Nucleus accumbens (tissue), 56 donors: ENCODE measurements at places on chromosomes 2 and 18.

GRCh38 chr18:902229-902628 is 2.4 kb upstream of the ADCYAP1 start:
- DNase-seq, result no peak

- DNase-seq, result no peak
Observed at GRCh38 chr2:183195998-183196409, 71.8 kb downstream of the NUP35 start.

DNA sequence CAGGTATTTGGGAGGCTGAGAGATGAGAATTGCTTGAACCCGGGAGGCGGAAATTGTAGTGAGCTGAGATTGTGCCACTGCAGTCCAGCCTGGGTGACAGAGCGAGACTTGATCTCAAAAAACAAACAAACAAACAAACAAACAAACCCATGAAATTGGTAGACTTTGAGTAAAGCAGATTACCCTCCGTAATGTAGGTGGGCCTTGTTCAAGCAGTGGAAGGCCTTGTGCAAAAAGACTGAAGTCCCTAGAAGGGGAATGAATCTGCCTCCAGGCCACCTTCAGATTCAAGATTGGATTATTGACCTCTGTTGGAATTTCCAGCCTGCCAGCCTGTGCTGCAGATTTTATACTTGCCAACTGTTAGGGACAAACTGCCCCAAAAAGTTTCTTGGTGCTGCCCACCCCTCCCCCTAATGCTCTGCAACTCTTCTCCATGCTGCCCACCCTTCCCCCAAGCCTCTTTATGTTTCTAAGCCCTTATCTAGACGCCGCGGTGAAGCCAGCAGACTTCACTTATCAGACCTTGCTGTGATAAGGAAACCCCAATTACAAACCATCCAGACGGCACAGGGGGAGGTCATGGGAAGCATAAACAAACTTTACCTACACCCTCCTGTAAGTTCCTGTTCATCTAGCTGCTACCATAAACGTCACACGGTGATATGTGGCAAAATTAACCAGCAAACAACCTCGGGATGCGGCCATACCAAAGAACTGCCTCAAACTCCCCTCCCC is 17.0 kb downstream of the CYP27A1 start:
- no peak for DNase-seq

- DNase-seq, result no peak
Observed at GRCh38 chr2:154945984-154946383, 247.5 kb downstream of the KCNJ3 start.

GRCh38 chr18:58364876-58365528 is 263.9 kb downstream of the ALPK2 start:
- no peak for DNase-seq

- DNase-seq, result no peak
Observed at GRCh38 chr2:181846399-181847197, 44.9 kb upstream of the ITPRID2 start.

GRCh38 chr2:73897934-73898333 is 5.1 kb downstream of the ACTG2 start:
- no peak for DNase-seq

GRCh38 chr2:212078103-212078502 is 460.5 kb downstream of the ERBB4 start:
- no peak for DNase-seq

GRCh38 chr2:239148495-239149200 is 252.2 kb downstream of the HDAC4 start:
- DNase-seq, result no peak

DNA sequence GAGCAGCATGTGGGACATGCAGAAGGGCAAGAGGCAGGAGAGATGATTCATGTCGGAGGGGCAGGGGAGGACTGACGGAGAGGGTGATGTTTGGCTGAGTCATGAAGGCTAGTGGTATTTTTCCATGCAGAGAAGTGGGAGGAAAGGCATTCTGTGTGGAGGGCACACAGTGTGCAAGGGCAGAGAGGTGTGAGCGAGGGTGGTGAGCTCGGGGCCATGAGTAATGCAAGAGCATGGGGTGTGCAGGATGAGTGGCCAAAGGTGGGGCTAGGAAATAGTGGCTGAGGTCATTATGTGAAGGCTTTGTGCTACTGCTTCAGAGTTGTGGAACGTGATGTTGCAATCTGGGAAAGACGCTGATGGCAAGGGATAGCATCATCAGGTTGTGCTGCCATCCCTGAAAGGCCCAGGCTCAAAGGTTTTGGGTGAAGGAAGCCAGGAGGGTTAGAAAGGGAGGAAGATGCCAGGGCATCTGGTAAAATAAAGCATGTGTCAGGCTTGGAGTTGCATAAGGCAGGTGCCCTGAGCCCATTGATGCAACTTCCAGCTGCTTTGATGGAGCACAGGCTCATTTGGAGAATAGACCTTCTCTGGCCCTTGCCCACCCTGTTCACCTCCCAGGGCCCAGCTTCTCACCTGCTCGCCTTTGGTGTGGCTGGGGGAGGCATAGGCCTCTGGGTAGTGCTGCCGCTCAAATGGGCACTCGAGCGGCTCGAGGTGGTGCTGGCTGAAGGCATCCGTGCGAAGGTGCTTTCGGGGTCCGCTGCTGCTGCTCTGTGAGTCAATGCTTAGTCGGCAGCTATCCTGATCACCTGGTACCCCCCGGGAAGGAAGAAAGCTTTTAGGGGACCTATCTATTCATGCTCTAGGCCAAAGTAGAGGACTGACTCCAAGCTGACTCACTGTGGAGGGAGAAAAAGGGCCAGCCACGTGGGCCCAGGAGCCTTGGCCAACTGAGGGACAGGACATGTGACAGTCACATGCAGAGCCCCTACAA is 37.5 kb downstream of the PAX8 start:
- DNase-seq, result no peak

DNA sequence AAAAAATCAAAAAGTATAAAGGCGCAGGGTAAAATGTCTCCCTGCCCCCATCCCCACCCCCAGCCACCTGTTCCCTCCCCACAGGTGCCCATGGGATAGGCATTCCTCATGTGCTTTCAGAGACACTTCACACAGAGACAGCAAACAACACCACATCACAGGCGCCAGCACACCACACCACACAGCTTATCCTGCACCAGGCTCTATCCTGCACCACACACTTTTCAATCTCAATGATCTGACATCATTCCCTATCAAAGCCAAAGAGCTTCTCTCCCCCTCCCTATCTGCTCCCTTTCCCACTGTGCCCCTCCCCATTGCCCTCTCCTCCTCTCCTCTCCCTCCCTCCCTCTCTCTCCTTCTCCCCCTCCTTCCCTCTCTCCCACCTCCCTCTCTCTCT is 15.5 kb downstream of the FAM178B start:
- DNase-seq, result no peak

- no peak for DNase-seq
Observed at GRCh38 chr2:237118025-237118424, 32.3 kb downstream of the COPS8 start.

DNA sequence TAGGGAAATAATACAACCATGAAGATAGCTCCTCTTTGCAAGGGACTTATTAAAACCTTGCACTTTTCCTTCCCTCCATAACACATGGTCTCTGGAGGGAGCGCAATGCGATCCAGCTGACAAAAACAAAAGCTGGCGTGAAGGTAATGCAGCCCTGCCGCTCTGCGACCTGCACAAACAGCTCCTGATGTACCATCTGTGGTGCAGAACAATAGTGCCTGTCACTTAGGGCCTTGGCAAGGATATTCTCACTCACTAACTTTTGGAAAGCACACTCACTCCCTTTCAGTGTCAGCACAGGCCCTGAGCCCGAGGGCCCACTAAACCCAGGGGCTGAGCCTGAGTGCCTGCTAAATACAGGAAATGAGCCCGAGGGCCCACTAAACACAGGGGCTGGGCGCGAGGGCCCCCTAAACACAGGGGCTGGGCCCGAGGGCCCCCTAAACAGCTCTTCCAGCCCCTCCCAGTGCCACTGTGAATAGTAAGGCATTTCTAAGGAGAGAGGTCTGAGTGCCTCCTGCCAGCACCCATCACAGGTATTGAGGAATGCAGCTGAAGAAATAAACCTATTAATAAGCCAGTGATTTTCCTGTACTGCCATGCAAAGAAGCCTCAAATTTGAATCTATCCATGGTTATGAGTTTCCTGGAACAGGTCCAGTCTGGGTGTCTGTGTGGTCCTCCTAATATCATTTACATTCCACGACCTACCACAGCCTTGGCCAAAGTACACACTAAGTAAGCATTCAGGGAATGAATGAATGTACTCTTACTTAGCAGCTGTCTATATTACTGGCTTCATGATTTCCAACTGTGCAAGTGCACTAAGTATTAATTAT is 9.3 kb downstream of the L3MBTL4 start:
- DNase-seq, result peak; percentile 13

DNA sequence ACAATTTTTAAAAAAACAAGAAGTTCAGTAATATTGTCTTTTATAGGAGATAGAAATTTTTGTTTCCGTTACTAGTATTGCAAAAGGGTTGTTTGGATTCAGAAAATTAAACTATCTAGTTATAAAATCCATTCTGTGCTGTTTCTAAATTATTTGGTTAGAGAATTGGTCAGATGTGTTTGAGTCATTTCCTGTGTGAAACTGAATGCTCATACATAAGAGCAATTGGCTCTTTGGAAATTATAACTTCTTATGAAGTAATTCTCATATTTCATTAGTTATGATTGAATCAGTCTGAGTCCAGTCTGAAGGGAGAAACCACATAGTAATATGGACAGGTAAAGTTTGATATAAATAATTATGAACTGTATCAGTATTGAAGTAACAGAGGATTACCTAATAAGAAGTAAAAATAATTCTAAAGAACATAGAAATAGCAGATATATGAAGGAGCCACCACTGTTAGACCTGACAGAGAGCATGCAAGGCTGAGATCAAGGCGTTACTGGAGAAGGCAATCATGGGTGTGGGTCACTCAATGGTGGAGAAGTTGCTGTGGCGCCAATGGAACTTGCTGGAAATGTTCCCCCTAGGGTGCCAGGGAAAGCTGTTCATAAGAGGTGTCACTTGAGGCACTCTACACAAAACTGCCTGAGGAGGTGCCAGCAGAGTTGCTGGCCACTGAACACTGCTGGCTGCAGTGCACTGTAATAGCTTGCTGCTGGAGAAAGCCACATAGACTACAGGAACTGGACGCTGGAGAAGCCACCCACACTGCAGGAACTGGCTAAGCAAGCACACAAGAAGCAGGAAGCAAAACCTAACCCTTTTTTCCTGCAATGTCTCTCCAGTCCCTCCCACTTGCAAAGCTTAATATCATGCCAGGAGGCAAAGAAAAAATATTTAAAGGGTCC is 18.0 kb upstream of the FAP start:
- DNase-seq, result no peak
